ENCODE measurements at places on chromosomes 13 and 19. TPM values are rescaled to one million over a fixed set of nuclear protein-coding genes. Genes with fewer than 3 reads are reported as not detected.

Gene FPR1
- total RNA-seq: not detected

DNA sequence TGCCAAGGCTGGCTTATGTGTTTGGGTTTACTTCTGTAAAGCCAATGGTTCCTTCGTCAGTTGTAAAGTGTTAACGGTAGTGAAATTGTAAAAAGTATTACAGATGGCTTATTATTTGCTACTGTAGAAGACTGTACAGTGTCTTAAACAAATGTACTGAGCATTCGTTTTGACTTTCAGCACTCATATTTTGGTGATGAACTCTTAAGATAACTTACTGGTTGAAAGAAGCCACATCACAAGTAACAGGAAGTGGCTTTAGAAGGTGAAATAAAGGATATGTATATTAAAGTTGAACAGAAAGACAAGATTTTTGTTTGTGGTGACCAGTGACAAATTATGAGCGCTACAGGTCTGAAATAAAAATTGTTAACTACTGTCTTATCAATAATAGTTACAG is 64.2 kb downstream of the URI1 start:
- no peaks in the 10 kb centered on the region for H3K27me3 ChIP-seq
- DNase-seq: no peak
- H3K36me3 ChIP-seq: peaks cover 28% of the 10 kb centered on the region
- H3K4me1 ChIP-seq: peaks cover 41% of the 10 kb centered on the region
- no peak overlapping the region for H3K27ac ChIP-seq
- no peak overlapping the region for H3K4me3 ChIP-seq

DNA sequence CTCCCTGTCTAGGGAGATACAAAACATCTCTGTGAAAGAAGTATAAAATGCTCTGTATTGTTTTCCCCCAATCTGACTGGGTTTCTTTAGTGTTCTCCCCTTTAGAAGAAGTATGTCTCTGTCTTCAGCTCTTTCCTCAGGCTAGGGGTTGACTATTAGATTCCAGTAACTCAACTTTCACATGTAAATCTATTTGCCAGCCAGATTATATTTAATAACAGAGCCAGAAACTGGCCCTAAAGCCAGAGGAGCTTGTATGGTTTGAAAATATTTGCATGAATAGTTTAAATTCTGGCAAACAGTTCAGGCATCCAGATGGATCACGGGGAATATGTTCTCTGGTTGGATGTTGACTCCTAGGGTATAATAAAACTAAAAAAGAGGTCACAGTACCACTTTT is 22.3 kb upstream of the CYSLTR2 start:
- DNase-seq: no peak
- peaks cover 12% of the 10 kb centered on the region for H3K4me1 ChIP-seq
- no peaks in the 10 kb centered on the region for H3K27me3 ChIP-seq
- no peak overlapping the region for H3K4me3 ChIP-seq
- no peak overlapping the region for H3K27ac ChIP-seq
- H3K36me3 ChIP-seq: peaks cover 2% of the 10 kb centered on the region

- H3K4me3 ChIP-seq: no peak overlapping the region
- no peaks in the 10 kb centered on the region for H3K27me3 ChIP-seq
- DNase-seq: no peak
- H3K27ac ChIP-seq: no peak overlapping the region
- peaks cover 12% of the 10 kb centered on the region for H3K4me1 ChIP-seq
- peaks cover 12% of the 10 kb centered on the region for H3K36me3 ChIP-seq
Measured at GRCh38 chr13:50730496-50731351, 112.8 kb downstream of the DLEU7 start.

- H3K4me3 ChIP-seq: no peak overlapping the region
- no peaks in the 10 kb centered on the region for H3K27me3 ChIP-seq
- peaks cover 5% of the 10 kb centered on the region for H3K4me1 ChIP-seq
- no peak for DNase-seq
- no peak overlapping the region for H3K27ac ChIP-seq
Measured at GRCh38 chr13:99399623-99399974, 92.4 kb upstream of the GPR183 start.

DNA sequence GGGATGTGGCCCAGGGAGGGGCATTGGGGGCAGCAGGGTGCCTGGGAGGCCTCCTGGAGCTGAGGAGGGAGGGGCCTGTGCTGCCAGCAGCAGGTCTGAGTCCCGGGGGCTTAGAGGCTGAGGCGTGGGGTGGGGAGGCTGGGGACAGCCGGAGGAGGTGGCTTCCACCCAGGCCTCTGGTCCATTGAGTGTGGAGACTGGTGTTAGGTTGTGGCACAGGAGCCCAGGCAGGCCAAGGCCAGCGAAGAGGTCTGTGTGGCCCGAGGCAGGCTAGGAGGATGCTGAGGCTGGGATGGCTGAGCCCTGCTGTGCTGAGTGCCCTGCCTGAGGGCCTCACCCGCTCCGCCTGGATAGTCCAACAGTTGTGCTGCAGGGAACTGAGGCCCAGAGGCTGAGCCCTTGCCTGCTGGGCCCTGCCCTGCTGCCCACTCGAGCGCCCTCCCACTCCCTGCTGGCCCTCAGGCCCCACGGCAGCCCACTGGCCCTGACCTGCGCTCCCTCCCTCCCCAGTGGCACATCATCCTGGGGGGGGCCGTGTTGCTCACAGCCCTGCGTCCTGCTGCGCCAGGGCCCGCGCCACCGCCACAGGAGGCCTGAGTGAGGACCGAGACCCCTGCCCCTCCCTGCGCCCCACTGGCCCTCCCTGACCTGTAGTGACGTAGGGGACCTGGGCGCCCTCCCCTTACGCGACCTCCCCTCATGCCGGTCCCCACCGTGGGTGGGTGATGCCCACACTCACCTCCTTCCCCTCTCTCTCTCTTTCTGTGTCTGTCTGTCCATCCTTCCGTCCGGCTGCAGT is 4.9 kb upstream of the GARIN5A start:
- H3K4me3 ChIP-seq: peak overlapping the region; percentile 6
- peaks cover 2% of the 10 kb centered on the region for H3K27me3 ChIP-seq
- DNase-seq: no peak
- H3K4me1 ChIP-seq: peaks cover 13% of the 10 kb centered on the region
- peaks cover 37% of the 10 kb centered on the region for H3K36me3 ChIP-seq

Gene KASH5
- not detected for total RNA-seq

DNA sequence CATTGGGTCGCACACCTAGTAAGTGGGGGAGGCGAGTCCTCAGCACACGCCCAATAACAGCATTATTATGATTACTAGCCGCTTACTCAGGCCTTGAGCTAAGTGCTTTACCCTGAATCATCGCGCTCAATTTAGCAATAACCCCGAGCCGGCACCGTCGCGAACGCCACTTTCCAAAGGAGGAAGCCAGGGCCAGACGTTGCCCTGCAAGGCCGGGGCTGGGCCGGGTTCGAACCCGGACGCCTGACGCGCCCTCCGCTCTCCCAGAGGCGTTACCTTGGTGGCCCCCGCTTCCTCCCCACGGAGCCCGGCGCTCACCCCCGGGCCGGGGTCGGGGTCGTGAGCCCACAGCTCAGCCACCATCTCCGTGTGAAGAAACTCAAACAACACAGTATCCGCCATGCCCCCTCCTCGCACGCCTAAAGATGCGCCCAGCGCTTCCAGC is at the start of gene TRAPPC6A:
TSS of gene TRAPPC6A (minus strand) at position 421 of the 445 bp plus-strand sequence. CDS start at position 402, 19 bp downstream.
- H3K4me3 ChIP-seq: peak within 1 kb of the TSS; percentile 95
- H3K27ac ChIP-seq: peak within 1 kb of the TSS; percentile 71
- no peaks in the 10 kb centered on the region for H3K27me3 ChIP-seq
- peaks cover 22% of the 10 kb centered on the region for H3K4me1 ChIP-seq
